Colonic mucosa (tissue), 4 donors: ENCODE measurements at places on chromosomes 12 and 14. TPM values are rescaled to one million over a fixed set of nuclear protein-coding genes. Genes with fewer than 3 reads are reported as not detected.

DNA sequence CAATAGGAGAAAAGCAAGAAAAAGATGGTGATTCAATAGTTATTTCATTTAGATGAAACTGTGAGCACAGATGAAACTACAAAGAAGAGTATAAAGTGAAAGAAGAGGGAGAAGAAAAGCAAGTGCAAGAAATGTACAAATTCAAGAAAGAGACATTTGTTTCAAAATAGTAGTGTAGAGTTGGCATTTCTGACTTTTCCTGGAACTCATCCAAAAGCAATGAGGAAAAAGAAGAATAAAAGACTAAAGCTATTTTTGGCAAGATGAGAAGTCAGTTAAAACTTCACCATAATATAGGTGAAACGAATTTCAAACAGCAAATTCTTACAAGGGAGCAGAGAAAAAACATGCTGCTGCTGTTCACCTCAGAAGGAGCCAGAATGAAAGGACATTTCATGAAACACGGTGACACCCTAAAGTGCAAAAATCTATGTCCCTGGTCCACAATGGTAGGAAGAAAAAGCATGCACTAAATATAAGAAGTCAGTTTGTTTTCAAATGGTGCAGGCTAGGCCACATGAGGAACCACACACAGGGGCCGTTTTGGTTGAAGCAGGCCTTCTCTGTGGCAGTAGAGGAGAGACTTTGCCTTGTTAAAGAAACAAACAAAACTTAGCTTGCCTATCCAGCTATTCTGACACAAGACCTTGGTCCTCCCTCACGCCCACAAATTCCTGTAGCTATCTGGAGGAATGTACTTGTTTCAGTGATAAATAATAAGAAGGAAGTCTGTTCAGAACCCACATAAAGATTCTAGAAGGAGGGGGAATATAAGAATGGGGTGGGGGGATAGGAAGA, 11.1 kb upstream of the CMAS start:
- peak; percentile 32 for DNase-seq

MYO1A gene
- 273 TPM for total RNA-seq

GALNT8 gene
- total RNA-seq = 21.6 TPM

DNA sequence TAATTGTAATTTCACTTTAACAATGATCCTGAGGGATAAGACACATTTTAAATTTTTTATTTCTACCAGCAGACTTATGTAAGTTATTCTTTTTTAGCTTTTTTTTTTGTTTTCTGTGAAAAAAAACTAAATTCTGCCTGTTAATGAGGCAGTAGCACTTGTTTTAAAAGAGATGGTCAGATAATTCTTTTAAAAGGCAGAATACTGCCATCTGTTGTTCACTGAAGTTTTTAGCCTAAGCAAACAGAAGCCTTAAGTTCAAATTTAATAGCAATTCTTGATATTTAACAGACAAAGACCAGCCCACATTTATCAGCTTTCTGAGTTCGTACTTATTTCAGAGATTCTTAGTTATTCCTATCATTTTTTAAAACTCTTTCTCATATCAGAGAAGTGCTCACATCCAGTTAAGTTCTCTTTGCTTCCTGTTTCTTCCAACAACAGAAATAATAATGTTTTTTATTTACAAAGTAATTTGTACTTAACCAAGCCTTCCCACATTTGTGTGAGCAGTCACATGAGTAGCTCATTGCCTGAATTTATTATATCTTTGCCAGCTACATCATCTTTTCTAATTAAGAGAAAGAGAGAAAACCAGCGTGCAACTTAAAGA, 93.4 kb upstream of the SLCO1C1 start:
- DNase-seq = no peak

- DNase-seq = no peak
Measured at GRCh38 chr14:61607570-61608244, 87.6 kb upstream of the HIF1A start.
